ENCODE measurements at places on chromosomes 7 and 10. TPM values are rescaled to one million over a fixed set of nuclear protein-coding genes. Genes with fewer than 3 reads are reported as not detected.

- H3K4me1 ChIP-seq, result no peaks in the 10 kb centered on the region
- H3K36me3 ChIP-seq, result no peaks in the 10 kb centered on the region
- no peak overlapping the region for H3K4me3 ChIP-seq
- DNase-seq, result peak; percentile 72
- H3K27ac ChIP-seq, result no peak overlapping the region
Observed at GRCh38 chr10:79024720-79025198, 44.0 kb upstream of the ZMIZ1 start.

WDR86 gene
- total RNA-seq, result not detected

DNA sequence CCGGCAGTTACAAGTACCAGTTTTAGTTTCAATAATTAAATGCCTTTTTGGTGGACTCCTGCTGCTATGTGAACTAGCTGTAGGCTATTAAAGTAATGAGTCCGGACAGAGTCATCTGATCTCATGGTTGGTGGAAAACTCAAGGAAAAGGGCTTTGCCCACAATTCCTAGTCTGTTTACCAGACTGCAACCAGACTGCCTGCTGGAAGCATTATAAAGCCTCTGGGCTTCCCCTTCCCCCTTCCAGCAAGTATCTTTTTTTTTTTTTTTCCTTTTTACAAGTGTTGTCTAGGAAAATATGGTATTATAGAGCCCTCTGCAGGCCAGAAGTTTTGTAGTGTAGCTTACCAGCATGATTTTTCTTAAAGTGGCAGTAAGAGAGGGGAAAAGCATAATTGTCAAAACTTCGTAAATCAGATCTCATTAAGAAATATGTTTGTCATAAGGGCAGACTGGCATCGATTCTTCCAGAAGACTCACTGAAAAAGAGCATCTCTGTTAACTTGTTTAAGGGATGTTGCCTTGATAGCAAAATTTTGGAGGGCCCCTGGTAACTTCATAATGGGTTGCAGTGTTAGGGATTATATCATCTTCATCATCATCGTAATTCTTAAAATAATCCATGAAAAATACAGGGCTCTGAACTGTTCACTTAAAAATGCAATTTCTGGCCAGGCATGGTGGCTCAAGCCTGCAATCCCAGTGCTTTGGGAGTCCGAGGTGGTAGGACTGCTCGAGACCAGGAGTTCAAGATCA is 181.3 kb downstream of the TAX1BP1 start:
- H3K27ac ChIP-seq, result peak overlapping the region; percentile 58
- peaks cover 44% of the 10 kb centered on the region for H3K4me1 ChIP-seq
- H3K4me3 ChIP-seq, result no peak overlapping the region
- H3K27me3 ChIP-seq, result no peaks in the 10 kb centered on the region

DNA sequence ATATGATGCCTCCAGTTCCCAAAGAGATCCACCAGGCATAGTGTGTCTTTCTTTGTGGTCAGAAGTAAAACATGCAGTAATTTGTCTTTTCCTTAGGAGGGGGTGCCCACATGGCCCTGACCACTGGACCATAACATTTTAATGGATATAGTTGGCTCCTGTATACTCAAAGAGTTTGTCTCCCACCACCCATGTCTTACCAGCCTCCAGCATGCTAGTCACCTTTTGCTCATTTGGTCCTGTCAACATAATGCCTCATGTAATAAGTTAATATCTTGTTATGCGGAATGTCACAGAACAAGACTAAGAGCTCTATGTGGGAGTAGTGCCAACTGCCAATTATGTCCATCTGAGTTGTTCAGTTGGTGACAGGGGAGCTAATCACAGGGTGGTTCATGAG is 83.4 kb upstream of the IFRD1 start:
- no peak overlapping the region for H3K4me3 ChIP-seq
- no peak for DNase-seq
- H3K4me1 ChIP-seq, result peaks cover 13% of the 10 kb centered on the region
- no peaks in the 10 kb centered on the region for H3K36me3 ChIP-seq
- no peak overlapping the region for H3K27ac ChIP-seq

ABCB8 gene
- 45.7 TPM for total RNA-seq

MACC1 gene
- not detected for total RNA-seq

DNA sequence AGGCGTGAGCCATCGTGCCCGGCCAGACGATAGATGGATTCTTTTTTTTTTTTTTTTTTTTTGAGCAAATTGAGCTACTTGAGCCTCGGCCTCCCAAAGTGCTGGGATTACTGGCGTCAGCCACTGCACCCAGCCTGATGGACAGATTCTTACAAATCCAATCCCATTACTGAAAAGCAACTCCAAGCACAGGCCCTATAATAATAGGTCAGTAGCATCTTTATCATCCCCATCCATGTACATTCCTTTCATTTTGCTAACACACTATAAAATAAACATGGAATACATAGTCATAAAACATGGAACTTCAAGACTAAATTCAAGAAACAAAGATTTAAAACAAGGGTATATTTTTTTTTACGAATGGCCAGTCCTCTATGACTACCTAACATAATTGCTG is 16.0 kb upstream of the RSBN1L start:
- peaks cover 2% of the 10 kb centered on the region for H3K36me3 ChIP-seq
- no peak overlapping the region for H3K27ac ChIP-seq
- peaks cover 24% of the 10 kb centered on the region for H3K4me1 ChIP-seq
- no peaks in the 10 kb centered on the region for H3K27me3 ChIP-seq
- DNase-seq, result no peak
- no peak overlapping the region for H3K4me3 ChIP-seq

GRCh38 chr10:114584419-114584818 is 73.7 kb downstream of the ABLIM1 start:
- no peak for DNase-seq
- H3K4me3 ChIP-seq, result no peak overlapping the region
- no peak overlapping the region for H3K27ac ChIP-seq

GRCh38 chr10:127012769-127013152 is 107.5 kb downstream of the DOCK1 start:
- no peak for DNase-seq
- H3K4me3 ChIP-seq, result no peak overlapping the region
- no peaks in the 10 kb centered on the region for H3K27me3 ChIP-seq
- H3K27ac ChIP-seq, result peak overlapping the region; percentile 22
- H3K4me1 ChIP-seq, result peaks cover 15% of the 10 kb centered on the region

- H3K36me3 ChIP-seq, result peaks cover 2% of the 10 kb centered on the region
- peaks cover 25% of the 10 kb centered on the region for H3K4me1 ChIP-seq
- H3K27ac ChIP-seq, result no peak overlapping the region
- no peak overlapping the region for H3K4me3 ChIP-seq
Observed at GRCh38 chr10:86362586-86363183, 3.9 kb downstream of the GRID1 start.

DNA sequence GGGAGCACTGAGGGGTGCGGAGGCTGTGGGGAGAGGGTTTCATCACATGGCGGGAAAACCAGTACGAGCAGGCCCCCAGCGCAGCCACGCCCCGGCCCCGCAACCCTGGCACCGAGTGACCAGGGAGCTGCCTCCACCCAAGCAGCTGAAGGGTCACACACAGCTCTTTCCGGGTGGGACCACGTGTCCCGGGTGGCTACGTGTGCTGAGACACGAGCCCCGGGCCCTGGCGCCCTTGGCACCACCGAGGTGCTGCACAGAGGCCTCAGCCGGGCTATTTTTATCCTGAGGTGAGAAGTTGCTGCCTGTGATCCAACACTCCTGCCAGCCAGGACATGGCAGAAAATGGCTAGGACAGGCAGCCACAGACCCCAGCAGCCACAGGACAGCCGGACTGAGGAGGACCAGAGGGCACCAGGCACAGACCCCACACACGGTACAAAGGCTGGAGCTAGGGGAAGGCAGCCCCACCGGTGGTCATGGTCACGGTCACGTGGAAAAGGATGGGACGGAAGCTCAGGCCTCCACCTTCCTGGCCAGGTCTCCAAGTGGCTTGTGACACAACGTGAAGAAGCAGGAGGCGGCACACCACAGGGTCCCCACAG is 223.7 kb downstream of the MAD1L1 start:
- no peaks in the 10 kb centered on the region for H3K27me3 ChIP-seq
- H3K4me3 ChIP-seq, result no peak overlapping the region
- DNase-seq, result peak; percentile 78
- H3K4me1 ChIP-seq, result peaks cover 8% of the 10 kb centered on the region

- H3K27me3 ChIP-seq, result no peaks in the 10 kb centered on the region
- H3K4me1 ChIP-seq, result peaks cover 4% of the 10 kb centered on the region
- H3K27ac ChIP-seq, result no peak overlapping the region
Observed at GRCh38 chr10:114095559-114096337, 52.1 kb downstream of the ADRB1 start.

GRCh38 chr10:102493771-102494170 is 8.7 kb downstream of the ACTR1A start:
- H3K4me1 ChIP-seq, result peaks cover 26% of the 10 kb centered on the region
- H3K27me3 ChIP-seq, result no peaks in the 10 kb centered on the region
- DNase-seq, result peak; percentile 30

DNA sequence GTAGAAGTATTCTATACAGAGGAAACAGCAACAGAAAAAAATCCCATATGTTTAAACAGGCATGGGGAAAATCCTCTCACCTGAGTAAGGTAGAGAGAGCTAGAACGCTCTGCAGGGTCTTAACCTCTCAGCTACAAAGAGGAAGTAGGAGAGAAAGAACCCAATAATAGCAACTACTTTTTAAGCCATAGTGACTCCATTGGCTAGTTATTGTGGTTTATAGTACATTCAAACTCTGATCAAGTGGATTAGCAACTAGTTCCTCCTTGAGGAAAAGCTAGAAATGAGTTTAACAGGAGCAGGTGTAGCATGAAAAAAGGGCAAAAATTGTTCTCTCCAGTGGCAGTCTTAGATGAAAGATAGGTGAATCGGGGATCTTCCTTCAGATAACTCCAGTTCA is 89.7 kb downstream of the HGF start:
- no peak overlapping the region for H3K27ac ChIP-seq
- H3K4me3 ChIP-seq, result no peak overlapping the region
- H3K4me1 ChIP-seq, result peaks cover 50% of the 10 kb centered on the region
- H3K36me3 ChIP-seq, result no peaks in the 10 kb centered on the region

TMEM243 gene
- total RNA-seq, result 22.5 TPM

Measured in chondrocyte (in vitro differentiated cells).